ENCODE measurements at places on chromosomes 6 and 20. TPM values are rescaled to one million over a fixed set of nuclear protein-coding genes. Genes with fewer than 3 reads are reported as not detected.

The HEBP2 gene
- 11.9 TPM for total RNA-seq

The SNAP25 gene
- total RNA-seq: not detected

The ZSWIM1 gene
- 16.6 TPM for total RNA-seq

The BNIP5 gene
- not detected for total RNA-seq

The PGC gene
- not detected for total RNA-seq

The SLC2A10 gene
- 9.2 TPM for total RNA-seq

The CDSN gene
- total RNA-seq: not detected

The CCDC170 gene
- 0.06 TPM for total RNA-seq

Measured in neural progenitor cell (in vitro differentiated cells).